ENCODE measurements at places on chromosomes 16 and 17.
A peak's percentile ranks its signal among the peaks of the same experiment; 100 is the strongest.

- no peak for DNase-seq
Measured at GRCh38 chr17:51759260-51759659, 399.3 kb downstream of the CA10 start.

DNA sequence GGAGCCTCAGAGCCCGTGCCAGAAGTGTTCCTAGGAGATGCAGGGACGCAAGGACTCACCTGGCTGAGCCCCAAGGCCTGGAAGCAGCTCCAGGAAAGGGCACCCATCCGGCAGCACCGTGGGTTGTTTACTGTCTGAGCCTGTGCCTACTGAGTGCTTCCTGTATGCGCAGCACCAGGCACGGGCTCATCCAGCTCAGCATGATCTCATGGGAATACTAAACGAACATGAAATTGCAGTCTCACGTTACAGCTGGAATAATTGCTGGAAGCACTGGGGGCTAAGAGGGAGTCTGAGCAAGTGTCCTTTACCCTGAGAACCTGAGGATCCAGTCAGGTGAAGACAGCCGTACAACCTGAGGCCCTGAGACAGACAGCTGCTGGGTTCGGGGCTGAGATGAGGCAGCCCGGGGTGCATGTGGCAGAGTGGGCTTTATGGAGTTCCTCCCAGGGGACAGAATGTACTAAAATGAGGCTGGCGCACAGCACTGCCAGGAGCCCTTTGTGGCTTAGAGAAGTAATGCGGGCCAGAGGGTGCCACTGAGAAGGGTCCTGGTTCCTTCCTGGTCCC is 5.4 kb downstream of the CTRL start:
- no peak for DNase-seq

DNA sequence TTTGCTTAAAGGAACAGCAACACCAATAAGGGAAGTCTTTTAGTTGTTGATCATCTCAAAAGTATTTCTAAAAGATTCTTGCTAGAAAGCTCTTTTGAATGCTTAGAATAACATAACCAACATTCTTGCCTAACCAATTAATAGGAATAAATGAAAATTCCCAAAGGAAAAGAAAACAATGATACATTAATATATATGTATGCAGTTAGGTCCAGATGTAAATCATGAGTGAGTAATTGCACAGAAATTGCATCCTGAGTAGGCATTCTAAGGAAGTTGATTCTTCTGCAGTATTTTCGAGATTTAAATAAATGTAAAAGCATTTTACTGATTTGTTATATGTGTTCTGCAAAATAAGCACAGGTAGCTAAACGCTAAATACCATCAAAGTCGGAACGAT is 22.1 kb downstream of the COX10 start:
- DNase-seq, result no peak

- no peak for DNase-seq
Measured at GRCh38 chr16:1435921-1436697, 5.2 kb downstream of the PERCC1 start.

DNA sequence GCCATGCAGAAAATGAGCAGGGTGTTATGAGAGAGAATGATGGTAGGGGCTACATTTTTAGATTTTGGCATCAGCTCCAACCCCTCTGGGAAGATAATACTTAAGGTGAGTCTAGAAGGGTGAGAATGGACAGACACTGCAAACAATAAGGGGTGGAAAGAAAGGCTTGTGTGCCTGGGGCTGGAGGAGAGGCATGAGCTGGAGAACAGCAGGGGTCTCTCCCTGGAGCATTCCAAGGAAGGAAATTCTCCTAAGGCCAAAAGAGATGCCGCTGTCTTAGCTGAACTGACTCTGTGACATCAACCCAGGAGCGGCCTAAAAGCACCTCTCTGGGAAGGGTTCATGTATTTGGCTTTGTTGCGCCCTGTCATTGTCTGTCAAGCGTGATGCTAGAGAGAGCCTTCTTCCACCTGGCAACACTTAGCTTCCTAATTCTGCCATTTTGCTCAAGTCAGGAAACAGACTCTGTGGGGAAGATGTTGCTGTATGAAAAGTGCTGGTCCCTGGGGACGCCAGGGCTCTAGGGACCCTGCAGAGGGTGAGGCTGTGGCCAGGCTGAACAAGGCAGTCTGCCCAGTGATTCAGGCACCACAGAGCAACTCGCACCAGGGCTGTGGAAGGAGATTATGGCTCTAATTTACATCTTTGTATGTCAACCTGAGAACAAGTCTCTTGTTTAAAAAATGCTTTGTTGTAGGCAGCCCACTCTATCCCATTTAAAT is 225.7 kb downstream of the CBLN1 start:
- no peak for DNase-seq

DNA sequence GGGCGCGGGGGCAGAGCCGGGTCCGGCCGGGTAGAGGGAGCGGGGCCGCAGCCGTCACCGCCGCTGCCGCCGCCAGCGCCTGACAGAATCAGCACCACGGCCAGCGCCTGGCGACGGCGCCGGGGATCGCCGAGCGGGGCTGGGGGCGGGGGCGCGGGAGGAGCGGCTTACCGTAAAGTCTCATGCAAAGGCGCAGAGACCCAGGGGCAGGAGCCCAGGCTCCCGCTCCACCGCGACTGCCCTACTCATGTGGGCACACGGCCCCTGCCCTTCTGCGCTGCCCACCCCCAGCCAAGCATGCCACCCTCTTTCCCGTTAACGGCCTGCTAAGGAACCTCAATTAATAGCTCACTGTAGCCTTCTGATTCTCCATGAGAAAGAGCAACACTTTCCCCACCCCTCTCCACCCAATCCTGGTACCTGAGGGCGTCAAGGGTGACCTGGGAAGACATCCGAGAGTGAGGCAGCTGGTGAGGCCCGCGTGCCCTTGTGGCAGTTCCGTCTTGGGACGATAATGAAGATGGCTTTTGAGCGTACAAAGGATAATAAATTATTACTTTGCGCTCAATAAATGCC is at the start of gene SEZ6:
TSS of gene SEZ6 (minus strand) at position 98 of the 576 bp plus-strand sequence. CDS start 164 bp downstream, outside the sequence.
- DNase-seq, result peak; percentile 70

GRCh38 chr17:83145831-83146230 is 66.4 kb downstream of the METRNL start:
- DNase-seq, result no peak

DNA sequence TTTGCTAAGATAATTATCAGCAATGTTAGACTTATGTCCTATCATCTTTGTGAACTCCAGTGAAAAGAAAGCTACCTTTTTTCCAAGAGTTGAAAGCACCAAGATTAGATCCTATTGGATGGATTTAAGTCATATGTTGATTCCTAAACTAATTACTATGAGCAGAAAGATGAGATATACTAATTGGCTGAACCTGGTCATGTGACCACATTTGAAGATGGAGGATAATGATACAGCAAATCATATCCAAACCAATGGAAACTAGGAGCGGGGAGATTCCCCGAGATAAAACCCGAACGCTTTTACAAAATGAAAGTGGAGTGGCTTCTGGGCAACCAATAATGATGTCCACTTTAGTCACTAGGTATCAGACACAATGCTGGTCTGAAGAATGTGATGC is 1060.2 kb upstream of the EEF2KMT start:
- DNase-seq, result no peak

DNA sequence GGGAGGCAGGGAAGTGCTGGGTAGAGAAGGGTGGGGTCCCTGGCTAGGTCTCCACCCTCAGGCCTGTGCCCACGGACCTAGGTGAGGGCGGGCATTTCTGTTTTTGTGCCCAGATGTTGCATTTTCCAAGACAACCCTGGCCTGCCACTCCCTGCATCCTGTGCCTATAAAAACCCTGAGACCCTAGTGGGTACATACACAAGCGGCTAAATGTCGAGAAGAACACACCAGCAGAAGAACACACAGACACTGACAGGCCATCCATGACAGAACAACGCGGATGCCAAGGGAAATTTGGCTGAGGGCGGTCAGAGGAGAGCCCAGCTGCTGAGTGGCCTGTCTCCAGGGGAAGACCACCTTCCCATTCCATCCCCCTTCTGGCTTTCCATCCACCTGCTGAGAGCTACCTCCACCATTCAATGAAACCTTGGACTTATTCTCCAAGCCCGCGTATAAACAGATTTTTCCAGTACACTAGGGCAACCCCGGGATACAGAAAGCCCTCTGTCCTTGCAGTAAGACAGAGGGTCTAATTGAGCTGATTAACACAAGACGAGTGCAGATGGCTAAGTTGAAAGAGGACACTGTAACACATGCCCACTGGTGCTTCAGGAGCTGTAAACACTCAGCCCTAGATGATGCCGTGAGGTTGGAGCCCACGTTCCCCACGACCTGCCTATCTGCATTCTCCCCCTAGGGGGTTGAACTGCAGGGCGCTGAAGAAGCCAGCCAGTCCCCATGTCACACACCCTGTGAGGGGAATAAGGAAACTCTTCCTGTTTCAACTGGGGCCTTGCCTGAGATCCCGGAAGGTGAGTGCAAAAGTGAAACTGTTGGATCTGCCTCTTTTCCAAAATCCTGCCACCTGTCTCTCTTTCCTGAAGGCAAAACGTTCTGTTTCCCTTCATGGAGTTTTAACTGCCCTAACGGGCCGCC is 147.2 kb upstream of the COX10 start:
- no peak for DNase-seq
